Suprapubic skin (tissue), 4 donors: ENCODE measurements at places on chromosomes 16 and 17. TPM values are rescaled to one million over a fixed set of nuclear protein-coding genes. Genes with fewer than 3 reads are reported as not detected.

GRCh38 chr17:21240369-21241055 is 12.7 kb downstream of the NATD1 start:
- no peak for DNase-seq

- peak; percentile 89 for DNase-seq
Measured at GRCh38 chr17:40803617-40804082, 3.9 kb upstream of the KRT28 start.

The BAIAP2 gene
- total RNA-seq: 283 TPM

DNA sequence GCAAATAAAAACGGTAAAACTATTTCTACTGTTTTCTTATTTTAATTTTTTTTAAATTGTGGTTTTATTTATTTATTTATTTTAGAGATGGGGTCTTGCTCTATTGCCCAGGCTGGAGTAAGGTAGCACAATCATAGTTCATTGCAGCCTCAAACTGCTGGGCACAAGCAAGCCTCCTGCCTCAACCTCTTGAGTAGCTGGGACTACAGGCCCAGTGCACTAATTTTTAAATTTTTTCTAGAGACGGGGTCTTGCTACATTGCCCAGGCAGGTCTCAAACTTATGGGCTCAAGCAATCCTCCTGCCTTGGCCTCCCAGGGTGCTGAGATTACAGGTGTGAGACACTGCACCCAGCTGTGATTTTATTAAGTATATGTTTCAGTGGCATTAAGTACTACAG is 46.5 kb upstream of the MRC2 start:
- DNase-seq: no peak

GRCh38 chr17:42798011-42798382 is 507 bp downstream of the COA3 start:
- DNase-seq: no peak

DNA sequence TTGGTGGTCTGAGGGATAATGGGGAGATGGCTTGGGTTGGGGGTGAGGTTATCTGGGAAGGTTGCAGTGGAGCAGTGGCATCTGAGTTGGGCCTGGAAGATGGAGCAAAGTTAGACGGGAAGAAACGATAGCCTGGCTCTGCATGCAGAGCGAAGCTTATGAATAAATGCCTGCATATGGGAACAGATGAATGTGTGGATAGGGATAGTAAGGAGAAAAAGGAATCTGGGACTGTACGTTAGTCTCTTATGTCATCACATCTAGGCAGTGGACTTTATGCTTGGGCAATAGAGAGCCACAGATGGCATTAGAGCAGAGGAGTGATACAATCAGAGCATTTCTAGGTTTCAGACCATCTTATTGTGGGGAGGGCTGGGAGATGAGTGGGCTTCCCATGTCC is 33.0 kb downstream of the CPNE2 start:
- no peak for DNase-seq

DNA sequence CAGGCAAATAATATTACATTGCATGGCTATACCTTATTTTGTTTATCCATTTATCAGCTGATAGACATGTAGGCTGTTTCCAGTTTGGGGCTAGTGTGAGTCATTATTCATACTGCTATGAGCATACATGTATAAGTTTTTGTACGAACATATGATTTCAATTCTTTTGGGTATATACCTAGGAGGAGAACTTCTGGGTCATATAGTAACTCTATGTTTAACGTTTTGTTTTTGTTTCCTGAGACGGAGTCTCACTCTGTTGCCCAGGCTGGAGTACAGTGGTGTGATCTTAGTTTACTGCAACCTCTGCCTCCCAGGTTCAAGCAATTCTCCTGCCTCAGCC is 2.4 kb upstream of the ITGAL start:
- no peak for DNase-seq

DNA sequence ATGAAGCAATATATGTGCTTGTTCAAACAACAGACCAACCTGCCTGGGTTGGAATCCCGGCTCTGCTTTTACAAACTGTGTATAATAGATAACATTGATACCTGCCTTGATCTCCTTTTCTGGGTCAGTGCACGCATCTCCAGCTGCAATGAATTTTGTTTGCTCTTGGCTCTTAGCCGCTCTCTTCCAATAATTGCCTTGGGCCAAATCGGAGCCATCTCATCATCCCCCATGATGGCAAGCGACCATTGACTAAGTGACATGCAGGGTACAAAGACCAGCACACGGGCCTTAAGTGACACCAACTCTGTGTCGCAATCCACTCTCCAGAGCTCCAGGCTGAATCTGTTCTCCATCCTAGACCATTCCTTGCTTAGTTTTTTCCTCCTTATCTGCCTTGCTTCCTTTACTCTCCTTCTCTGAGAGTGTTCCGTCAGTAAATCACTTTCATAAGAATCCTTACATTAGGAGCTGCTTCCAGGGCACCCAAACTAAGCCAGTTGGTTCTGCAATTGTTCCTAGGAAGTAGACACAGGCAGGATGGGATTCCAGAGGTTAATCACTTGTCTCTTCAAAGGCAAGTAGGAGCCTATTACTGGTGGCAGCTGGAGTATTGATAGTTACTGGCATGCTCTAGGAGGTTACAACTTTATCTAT is 134.2 kb downstream of the ABCA8 start:
- DNase-seq: no peak

GRCh38 chr16:15482068-15482747 is 47.8 kb downstream of the BMERB1 start:
- DNase-seq: no peak

- no peak for DNase-seq
Measured at GRCh38 chr17:51103451-51103850, 17.2 kb downstream of the SPAG9 start.

GRCh38 chr17:35984140-35984539 is 2.4 kb downstream of the CCL14 start:
- DNase-seq: no peak

The CDRT15 gene
- not detected for total RNA-seq

DNA sequence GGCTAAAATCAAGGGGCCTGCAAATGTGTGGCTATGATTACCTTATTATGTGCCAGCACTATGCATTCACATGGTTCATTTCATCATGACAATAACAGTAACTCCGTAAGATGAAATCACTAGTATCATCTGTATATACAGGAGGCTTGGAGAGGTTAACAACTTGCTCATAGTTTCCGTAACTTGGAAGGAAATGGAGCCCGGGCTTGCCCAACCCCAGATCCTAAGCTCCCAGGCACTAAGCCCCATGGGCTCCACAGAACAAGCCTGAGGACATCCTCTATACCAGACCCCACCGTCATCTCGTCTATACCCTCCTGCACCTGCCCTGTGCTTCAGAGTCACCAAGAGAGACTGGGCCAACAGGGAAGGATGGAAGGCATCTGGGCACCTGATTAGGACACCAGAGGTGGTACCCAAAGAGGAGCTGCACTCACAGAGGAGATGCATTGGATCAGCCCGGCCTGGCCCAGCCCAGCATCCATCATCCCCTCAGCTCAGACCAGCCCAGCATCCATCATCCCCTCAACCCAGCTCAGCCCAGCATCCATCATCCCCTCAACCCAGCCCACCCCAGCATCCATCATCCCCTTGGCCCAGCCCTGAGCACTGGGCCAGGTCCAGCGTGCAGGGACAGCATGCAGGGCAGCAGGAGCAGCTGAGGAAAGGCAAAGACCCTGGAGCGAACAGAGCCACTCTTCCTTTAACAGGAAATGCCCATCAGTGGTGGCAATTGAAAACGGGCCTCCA is 28.5 kb downstream of the NSMCE1 start:
- peak; percentile 47 for DNase-seq

The IKZF3 gene
- 0.68 TPM for total RNA-seq

DNA sequence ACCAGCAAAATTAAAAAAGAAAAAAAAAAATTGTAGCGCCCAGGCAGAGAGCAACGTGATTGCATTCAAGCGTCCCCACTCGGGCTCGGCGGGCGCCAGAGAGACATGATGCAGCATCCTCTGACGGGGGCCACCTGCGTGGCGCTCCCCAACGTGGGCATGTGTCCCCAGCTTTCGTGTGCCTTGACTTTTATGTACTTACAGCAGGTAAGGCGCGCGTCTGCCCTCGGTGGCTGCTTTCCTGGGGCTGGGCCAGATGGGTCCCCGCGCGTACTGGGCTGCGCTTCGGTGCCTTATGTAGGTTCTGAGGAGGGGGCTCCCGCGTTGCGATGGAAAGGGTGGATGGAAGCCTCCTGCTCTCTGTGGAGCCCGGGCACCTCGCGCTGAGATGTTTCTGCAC is 28.4 kb upstream of the RBFOX1 start:
- no peak for DNase-seq

The CHST5 gene
- not detected for total RNA-seq

The KCNJ16 gene
- not detected for total RNA-seq

The CCDC144A gene
- total RNA-seq: 3.1 TPM

DNA sequence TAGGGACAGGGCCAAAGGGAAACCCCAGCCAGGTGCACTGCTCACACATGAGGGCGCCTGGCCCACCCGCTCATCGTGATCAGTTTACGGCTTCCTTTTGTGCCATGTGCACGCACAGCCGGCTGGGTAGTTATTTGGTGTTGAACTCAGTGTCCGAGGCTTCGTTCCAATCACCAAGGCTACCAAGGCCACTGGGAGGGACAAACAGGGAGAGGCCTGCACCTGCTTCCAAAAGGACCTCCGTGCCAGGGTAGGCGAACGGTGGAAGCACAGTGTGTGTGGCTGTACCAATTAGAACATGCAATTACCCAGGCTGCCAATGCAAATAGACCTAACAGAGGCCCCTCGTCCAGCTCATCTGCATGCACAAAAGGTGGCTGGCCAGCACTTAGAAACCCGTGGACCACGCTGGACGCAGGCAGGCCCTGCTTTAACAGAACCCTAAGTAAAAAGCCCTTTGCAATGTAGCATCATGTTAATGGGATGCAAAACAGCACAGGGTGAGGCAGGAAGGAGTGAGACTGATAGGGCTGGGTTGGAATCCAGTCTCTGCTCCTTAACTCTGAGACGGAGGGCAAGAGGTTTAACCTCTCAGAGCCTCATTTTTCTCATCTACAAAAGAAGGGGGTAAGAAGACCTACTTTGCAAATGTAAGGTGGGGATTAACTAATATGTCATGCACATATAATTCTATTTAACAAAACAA is 204.0 kb downstream of the XYLT1 start:
- DNase-seq: no peak

The TOX3 gene
- total RNA-seq: 1.6 TPM

The LRRC75A gene
- total RNA-seq: 0.83 TPM

GRCh38 chr17:20896153-20896649 is 146.6 kb downstream of the USP22 start:
- no peak for DNase-seq

DNA sequence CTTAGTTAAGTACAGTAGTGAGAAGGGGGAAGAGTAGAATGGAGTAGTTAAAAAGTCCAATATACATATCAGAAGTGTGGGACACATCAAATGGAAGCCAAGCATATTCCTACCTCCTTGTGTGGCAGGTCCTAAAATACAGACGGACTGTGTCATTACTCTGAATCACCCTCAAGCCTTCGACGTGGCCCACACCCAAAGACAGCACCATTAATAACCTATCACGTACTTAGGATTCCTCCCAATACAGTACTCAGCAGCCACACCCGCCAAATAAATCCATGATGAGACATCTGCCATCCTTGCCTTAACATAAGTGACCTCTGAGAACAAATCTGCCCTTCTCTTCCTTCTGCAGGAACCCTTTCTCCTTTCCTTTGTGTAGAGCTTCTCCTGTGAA is 38.9 kb downstream of the UBE2G1 start:
- DNase-seq: no peak

The KRTAP4-9 gene
- not detected for total RNA-seq

The GNAO1 gene
- 6.2 TPM for total RNA-seq

DNA sequence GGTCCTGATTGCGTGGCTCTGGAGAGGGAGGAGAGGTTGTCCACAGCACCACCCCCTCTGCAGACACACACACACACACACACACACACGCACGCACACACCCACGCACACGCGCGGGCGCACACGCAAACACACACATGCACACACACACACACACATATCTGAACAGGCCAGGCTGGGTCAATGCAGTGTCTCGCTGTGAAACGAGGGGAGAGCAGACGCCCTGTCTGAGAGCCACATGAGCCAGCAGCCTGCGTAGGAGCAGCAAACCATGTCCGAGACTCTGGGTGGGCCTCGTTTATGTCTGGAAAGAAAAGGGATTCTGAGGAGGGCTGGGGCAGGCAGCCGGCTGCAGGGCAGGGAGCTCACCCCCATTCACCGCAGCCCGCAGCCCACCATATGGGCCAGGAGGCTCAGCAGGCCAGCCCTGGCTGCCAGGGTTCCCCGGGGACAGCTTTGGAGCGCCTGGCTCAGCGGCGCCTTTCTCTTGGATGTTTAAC is 93.3 kb upstream of the TNRC6C start:
- DNase-seq: no peak
